ENCODE measurements at places on chromosomes 13 and 19. TPM values are rescaled to one million over a fixed set of nuclear protein-coding genes. Genes with fewer than 3 reads are reported as not detected.

The BORCS8 gene
- 32.4 TPM for total RNA-seq

The ZNF525 gene
- total RNA-seq = 29.1 TPM

The CEACAM4 gene
- not detected for total RNA-seq

The DNASE2 gene
- 29.0 TPM for total RNA-seq

The KLK7 gene
- total RNA-seq = not detected

The CRX gene
- total RNA-seq = not detected

The VAV1 gene
- total RNA-seq = 113 TPM

The WTIP gene
- total RNA-seq = 0.55 TPM

The CYP2A6 gene
- total RNA-seq = 0.55 TPM

The FGF22 gene
- total RNA-seq = 1.1 TPM

The MEDAG gene
- not detected for total RNA-seq

The CD79A gene
- 28.0 TPM for total RNA-seq

The PEX11G gene
- 1.0 TPM for total RNA-seq

The GPC6 gene
- not detected for total RNA-seq

The C5AR1 gene
- 4.6 TPM for total RNA-seq

The HIF3A gene
- total RNA-seq = not detected

The HSD11B1L gene
- total RNA-seq = 2.2 TPM

The ZNF599 gene
- 6.9 TPM for total RNA-seq

The CGB2 gene
- total RNA-seq = not detected

The ZNF837 gene
- 2.9 TPM for total RNA-seq

The DMRTC2 gene
- not detected for total RNA-seq

The KIR2DL4 gene
- not detected for total RNA-seq

The KCNN4 gene
- total RNA-seq = 45.4 TPM

The C5AR2 gene
- 0.85 TPM for total RNA-seq

The SHANK1 gene
- not detected for total RNA-seq

The F7 gene
- total RNA-seq = 0.31 TPM

The CCNE1 gene
- 23.5 TPM for total RNA-seq

The AMH gene
- total RNA-seq = 9.7 TPM

The CD22 gene
- total RNA-seq = 1.7 TPM

The PDX1 gene
- not detected for total RNA-seq

The BRCA2 gene
- total RNA-seq = 25.2 TPM

The WBP4 gene
- total RNA-seq = 9.9 TPM

The PSG2 gene
- not detected for total RNA-seq

The PABPC3 gene
- 0.65 TPM for total RNA-seq

The NLRP4 gene
- not detected for total RNA-seq

The ZNF230 gene
- total RNA-seq = 9.7 TPM
